GM13976 (cell line): ENCODE measurements at places on chromosomes 5 and 9.

DNA sequence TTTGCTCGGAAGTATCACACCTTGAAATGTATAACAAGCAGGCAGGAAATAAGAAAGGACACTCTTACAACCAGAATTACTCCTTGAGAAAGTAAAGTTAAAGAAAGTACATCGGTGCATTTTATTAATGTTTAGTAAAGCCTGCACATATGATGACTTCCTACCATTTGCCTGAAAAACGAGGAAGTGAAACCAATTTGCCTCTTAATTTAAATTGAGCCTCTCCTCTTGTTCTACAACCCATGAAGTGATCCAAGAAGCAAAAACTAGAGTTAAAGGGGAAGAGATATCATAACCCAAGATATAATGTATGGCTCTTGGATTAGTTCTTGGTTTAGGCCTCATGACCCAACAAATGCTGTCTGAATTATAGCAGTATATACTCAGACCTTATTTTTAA is 95.6 kb downstream of the GNAQ start:
- DNase-seq: peak; percentile 13

DNA sequence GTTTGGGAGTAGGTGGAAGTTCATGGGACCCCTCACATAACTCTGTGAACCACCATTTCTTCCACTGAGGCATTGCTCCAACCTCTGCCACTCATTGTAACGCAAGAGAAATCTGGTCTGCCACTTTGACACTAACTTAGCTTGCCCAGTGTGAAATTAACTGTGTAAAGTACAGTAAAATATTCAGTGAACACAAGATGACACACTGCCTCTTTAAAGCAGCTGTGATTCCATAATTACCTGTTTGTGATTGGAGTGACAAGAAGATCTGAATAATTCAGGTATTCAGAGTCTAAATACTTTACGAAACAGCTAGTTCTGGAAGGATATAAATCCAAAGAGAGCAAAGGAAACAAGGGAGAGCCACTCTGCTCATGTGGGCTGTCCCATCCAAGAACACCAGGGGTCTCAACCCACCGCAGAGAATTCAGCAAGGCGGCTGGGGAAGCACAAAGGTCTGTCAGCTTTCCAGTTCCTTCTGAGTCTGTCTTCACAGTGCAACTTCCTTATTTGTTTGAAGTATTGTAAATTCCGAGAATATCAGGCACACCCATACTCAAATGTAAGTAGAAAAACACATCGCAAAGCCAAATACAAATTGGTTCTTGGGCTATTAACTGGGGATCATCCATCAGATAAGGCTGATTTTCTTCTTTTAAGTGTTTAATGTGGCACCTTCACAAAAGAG is 86.9 kb downstream of the GNAQ start:
- no peak for DNase-seq

DNA sequence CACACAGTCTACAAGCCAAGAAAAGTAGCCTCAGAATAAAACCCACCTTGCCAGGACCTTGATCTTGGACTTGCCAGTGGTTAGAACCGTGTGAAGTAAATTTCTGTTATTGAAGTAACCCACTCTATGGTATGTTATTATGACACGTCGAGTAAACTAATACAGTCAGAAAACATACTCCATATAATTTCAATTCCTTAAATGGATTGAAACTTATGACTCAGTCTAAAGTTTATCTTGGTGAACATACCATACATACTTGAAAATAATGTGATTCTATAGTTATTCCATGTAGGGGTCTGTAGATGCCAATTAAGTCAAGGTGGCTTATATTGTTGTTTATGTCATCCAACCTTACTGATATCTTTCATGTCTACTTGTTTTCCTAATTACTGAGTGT is 950.7 kb downstream of the TLE4 start:
- no peak for DNase-seq

GRCh38 chr9:131776473-131776872 is 36.6 kb upstream of the RAPGEF1 start:
- DNase-seq: peak; percentile 64

GRCh38 chr9:122387536-122387935 is 16.7 kb downstream of the PTGS1 start:
- DNase-seq: no peak

GRCh38 chr5:171848006-171848405 is 62.4 kb downstream of the SMIM23 start:
- DNase-seq: no peak
